Stimulated activated CD4-positive, alpha-beta T cell treated with anti-CD3 and anti-CD28 coated beads, Interleukin-15, amount 100 ng/mL, for 1 hour (primary cell): ENCODE measurements at places on chromosomes 2 and 18.

GRCh38 chr2:161965994-161966393 lies 108.0 kb downstream of the DPP4 start:
- no peak for DNase-seq

GRCh38 chr2:143994961-143995360 lies 525.0 kb downstream of the ZEB2 start:
- DNase-seq: no peak

DNA sequence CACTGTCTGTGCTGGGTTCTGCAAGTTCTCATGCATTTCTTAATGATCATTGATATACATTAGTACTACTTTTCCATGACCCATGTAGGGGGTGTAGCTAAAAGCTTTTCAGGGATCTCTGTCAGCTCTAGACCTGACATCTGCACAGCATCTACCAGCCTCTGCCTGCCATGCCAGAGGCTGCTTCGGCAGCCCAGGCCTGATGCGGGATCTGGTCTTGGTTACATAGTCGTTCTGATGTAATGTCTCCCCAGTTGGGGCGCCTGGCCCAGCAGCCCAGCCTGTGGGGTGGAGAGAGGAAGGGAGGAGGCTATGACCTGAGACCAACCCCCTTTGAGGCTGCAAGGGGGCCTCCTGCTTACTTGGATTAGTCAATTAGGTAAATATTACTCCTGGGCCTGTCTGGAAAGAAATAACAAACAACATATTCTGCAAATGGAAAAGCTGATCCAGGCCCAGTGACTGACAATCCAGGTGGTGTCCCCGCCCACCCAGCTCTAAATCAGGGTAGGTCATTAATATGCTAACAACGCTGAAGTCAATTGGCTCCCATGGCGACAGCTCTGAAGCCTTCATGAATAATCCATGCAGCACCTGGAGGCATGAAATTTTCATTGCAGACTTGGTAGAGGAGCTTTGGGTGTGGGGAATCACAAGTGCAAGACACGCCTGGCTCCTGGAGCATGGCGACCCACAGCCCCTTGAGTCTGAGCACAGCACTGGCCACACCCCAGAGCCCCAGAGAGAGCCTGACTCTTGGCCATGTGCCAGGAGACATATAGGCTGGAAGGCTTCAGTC lies 575.3 kb downstream of the CMPK2 start:
- DNase-seq: no peak

- no peak for DNase-seq
These were observed 76.9 kb downstream of the DIS3L2 start for GRCh38 chr2:232038251-232038880.

- DNase-seq: no peak
These were observed 70.1 kb downstream of the NRP2 start for GRCh38 chr2:205752296-205752820.

GRCh38 chr2:60629801-60630385 lies 76.4 kb upstream of the BCL11A start:
- no peak for DNase-seq

DNA sequence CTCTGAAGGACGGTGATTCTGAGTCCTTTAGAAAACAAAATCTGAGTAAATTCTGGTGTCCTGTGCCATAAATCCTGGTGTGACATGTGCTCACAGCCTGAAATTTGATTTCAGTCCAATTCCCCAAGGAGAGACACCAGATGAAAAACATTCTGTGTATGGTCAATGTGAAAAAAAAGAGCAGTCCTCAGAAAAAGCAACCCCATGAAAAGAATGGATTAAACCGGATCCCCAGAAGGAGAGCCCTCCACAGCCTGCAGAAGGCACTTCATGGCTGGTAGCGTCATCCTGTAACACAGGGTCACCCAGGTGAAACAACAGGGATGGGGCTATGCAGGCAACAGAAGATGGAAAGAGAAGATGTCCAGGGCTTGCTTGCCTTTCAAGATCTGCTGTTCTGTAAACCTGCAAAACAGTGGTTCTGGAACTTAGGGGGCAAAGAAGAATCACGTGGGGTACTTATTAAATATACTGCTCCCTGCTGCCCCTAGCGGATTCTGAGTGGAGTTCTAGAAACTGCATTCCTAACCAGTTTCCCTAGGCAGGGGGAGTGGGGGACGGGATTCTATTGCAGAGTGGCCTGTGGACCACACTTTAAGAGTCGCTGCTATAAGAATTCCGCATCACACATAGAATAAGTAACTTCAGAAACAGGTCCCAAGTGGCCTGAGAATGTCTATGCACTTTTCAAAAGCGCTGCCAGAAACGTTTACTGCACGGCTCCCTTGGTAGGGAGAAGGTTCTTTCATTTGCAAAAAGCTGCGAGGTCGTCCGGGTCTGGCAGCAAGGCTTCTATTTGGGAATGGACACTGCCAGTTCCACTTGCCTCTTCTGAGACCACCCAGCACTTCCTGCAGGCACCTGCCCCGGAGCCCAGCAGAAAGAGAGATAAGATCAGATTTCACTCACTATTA lies 118.9 kb upstream of the ARL5A start:
- no peak for DNase-seq

- no peak for DNase-seq
These were observed 177.3 kb downstream of the ERBB4 start for GRCh38 chr2:212361174-212361756.

DNA sequence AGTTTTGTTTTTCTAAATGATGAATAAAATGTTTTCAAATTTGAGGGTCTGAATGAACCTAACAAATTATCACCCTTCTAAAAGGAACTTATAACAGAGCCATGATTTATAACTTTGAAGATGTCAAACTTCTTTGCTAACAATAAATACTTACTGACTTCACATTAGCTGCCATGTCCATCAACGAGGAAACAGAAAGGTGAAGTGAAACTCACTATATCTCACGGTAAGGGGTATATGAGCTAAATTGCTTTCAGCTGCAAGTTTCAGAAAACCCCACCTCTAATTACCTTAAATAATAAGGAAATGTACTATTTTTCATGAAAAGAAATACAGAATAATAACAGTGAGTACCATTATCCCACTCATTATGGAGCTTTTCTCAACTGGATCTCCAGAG lies 350.8 kb upstream of the NT5C1B start:
- DNase-seq: no peak

GRCh38 chr2:184756885-184757284 lies 158.6 kb downstream of the ZNF804A start:
- no peak for DNase-seq

DNA sequence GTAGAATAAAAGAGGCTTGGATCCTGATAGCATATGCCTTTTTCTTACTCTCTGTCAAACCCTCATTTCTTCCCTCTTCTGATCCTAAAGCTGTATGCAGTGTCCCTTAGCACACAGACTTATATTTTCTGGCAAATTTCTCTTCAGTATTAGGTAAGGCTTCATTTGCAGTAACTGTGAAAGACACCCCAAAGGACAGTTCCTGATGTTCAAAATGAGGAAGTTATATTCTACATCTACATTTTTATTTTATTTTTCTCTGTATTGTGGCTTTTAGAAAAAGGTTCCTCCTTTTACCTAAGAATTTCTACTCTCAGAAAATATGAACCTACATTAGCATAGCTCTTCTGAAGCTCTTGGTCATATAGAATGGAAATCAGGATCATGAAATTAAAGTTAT lies 261.7 kb downstream of the PDE11A start:
- DNase-seq: no peak

- DNase-seq: no peak
These were observed 53.6 kb downstream of the POLE4 start for GRCh38 chr2:75012080-75012479.

DNA sequence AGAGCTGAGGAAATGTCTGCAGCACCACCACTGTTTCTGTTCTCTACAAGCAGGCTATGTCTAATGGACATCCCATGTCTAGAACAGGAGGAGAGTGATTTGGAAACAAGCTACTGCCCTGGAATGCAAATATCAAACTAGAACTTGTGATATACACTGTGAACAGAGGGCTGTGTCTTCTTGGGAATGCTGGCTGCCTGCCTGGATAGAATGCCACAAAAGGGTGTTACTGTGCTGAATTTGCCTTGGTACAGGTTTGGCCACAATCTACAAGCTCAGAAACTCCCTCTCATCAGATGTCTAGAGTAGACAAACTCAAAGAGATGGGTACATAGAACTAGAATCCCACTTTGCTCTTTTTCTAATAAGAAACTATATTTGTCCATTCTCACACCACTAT lies 170.5 kb downstream of the NYAP2 start:
- DNase-seq: no peak

GRCh38 chr2:56713161-56713676 lies 529.4 kb downstream of the CCDC85A start:
- no peak for DNase-seq

DNA sequence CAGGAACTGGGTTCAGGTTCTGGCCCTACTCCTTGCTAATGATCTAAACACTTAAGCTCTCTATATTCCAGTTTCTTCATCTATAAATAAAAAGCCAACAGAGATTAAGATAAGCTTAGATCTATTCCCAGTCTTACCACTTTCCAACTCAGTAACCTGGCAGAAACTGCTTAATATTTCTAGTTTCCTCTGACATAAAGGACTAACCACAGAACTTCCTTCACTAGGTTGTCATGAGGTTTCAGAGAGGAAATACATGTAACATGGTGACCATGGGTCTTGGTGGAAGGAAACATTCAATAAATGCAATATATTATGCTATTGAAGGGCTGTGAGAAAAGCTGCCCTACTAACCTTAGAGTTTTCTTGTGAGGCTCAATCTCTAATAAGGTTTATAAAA lies 114.4 kb upstream of the PDE1A start:
- DNase-seq: no peak

GRCh38 chr2:234272069-234272850 lies 221.8 kb downstream of the SPP2 start:
- no peak for DNase-seq

- no peak for DNase-seq
These were observed 195.3 kb downstream of the ACTR3 start for GRCh38 chr2:114085238-114085637.

DNA sequence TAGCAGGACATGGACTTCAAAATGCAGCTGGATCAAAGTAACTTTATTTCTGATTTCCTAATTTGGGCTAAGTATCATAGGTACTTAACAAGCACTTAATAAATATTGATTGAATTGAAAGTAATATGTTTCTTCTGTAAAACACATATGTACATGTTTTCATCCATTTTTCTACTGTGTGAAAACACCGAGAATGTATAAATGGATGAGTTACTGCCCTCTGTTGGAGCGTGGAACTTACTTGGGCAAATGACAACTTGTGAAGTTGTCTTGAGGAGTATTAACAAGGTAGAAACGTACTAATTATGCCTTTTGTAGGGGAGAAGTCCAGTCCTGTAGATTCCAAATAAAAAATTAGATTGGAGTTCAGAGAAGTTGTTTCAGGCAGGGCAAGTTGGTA lies 87.2 kb downstream of the PHLPP1 start:
- DNase-seq: no peak

DNA sequence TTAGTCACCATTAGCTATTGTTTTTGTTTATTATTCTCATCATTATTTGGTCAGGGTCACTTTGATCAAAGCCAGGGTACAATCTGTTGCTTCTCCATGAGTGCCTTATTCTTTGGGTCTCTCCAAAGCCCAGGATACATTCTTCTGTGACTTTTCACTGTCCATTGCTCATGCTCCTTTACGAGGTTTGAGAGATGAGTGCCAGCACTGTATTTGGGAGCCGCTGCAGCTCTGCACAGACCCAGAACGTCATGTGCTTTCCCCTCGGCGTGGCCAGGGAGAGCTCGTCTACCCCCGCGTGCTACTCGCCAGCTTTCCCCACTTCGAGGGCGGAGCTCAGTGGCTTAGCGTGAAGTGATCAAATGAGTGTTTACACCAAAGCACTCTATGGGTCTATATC lies 123.7 kb downstream of the COL6A3 start:
- DNase-seq: no peak

- DNase-seq: no peak
These were observed 124.8 kb downstream of the AFF3 start for GRCh38 chr2:100017633-100018032.

DNA sequence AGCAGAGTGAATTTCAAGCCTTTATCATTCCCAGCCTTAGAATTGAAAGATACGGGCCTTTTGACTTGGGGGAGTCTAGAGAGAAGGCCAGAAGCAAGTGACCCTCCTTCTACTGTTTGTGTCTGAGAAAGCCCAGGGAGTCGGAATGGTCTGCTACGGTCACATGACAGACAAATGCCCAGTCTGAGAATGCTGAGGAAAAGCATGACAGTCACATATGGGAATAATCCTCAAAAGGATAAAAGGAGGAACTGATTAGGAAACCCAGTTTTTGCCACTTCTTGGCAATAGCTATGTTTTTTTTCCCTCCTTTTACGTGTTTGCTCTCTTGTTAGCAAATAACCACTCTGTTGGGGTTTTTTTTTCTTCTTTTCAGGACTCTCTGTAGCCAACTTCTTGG lies 38.1 kb upstream of the HNRNPA3 start:
- DNase-seq: no peak

- DNase-seq: no peak
These were observed 1.1 kb upstream of the SSB start for GRCh38 chr2:169797601-169798000.

GRCh38 chr2:191927319-191927867 lies 80.5 kb upstream of the CAVIN2 start:
- DNase-seq: no peak

DNA sequence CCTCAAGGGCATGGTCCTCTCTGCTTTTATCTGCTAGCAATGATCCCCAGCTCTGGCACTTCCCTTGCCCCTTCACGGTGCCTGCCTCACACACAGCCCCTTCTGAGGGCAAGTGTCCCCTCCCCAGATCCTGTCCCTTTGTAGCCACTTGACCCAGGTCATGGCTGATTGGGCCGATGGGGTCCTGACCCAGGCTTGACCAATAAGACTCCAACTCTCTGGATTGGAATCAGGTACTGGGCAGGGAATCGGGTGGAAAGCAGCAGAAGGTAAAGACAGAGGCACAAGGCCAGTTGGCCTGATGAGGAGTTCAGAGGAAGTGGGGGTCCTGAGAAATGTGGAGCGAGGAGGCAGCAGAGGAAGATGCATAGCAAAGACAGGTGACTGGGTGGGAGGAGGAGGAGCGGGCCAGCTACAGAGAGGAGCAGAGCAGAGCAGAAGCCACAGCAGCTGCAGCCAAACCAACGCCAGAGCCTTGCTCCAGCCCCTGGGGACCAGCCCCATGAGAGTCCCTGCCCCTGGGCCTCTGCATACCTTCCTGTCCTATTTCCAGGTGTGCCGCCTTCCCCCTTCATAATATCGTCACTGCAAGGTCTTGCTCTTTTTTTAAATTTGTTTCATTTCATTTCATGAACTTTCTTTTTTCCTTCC lies 39.1 kb downstream of the CAPN13 start:
- no peak for DNase-seq
